ENCODE measurements at places on chromosomes 7 and 10.

DNA sequence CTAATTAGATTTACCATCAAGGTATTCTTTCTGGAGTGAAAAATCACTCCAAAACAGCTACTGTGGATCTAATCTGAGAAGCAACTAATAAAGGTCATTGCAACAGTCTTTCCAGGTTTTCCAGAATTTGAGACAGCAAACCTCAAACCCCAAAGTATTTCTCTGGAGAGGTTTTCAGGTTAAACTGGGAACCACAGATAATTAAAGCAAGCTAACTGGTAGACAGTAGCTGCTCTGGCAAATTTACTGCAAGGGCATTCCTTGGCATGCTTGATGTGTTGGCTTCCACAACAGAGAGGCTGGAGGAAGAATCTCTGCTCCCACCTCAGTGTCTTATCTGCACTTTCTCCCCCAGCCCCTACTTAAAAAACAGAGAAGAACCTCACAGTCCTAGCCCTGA lies 140.0 kb upstream of the NRBF2 start:
- no peak for DNase-seq

- DNase-seq = no peak
Measured at GRCh38 chr10:10132009-10132408, 885.7 kb upstream of the CELF2 start.

GRCh38 chr10:115065801-115066200 lies 27.4 kb upstream of the ATRNL1 start:
- no peak for DNase-seq

- no peak for DNase-seq
Measured at GRCh38 chr10:1163204-1163660, 107.0 kb downstream of the WDR37 start.

DNA sequence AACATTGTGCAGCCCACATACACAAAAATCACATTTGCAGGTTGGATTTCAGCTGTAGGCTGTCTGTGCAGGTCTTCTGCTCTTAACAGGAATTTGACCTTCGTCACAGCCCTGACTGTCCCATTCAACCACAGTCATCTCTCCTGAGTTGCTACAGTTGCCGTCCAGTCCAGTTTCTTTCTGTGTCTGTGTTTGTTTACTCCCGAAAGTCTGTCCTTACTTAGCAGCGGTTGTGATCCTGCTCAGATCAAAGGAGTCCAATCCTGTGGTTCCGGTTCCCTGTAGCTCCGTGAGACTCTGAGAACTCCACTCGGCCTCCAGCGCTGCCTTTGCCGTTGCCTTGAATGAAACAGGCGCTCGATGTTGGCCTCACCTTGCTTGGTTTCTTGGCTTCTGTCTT lies 111.6 kb upstream of the GATA3 start:
- DNase-seq = no peak

GRCh38 chr10:101892782-101893391 lies 49.3 kb upstream of the KCNIP2 start:
- no peak for DNase-seq

DNA sequence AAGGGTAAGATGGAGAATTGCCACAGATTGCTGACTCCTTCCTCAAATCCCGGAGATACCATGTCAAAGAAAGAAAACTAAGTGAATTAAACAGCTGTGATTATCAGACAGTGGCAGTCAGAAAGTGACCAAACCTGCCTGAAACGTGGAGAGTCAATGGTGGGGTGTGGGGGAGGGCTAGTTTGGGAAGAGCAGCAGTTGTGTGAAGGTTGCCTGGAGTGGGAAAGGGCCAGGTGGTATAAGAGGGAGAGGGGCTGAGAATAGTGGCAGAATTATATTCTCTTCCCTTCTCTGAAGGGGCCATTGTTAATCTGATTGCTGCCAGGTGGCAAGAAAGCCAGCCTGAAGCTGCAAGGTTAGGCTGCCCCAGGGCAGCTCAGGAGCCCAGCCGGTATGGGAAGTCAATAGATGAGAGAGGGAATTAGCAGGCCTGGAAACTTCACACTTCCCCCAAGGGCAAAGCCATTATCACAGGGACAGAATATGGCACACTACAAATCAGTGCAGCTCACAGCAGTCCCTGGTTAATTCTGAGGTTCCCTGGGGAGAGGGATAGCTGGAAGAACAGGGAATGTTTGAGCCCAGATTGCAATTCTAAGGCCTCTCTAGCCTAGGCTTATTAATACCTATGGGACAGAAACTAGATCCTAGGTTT lies 83.9 kb upstream of the ITGB1 start:
- DNase-seq = no peak

GRCh38 chr7:151936207-151936606 lies 20.0 kb upstream of the GALNTL5 start:
- no peak for DNase-seq

DNA sequence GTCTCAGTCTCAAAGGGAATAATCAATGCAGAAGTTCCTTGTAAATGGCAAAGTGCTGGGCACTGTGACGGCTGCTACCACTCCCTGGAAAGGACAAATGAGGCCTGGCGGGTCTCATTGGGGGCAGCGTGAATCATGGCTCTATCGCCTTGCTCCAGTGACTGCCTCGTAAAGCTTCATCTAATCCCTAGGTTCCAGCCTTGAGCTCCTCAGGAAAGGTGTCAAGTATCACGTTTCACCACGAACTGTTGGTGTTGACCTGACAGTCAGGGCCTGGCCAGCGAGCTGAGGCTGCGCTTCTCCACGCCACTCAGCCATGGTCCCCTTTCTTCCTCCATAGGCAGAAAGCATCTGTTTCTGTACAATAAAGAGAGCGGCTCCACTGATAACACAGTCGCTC lies 126.7 kb upstream of the ZNF32 start:
- no peak for DNase-seq

- peak; percentile 43 for DNase-seq
Measured at GRCh38 chr7:18495412-18496340, at the start of gene HDAC9. TSS of gene HDAC9 (plus strand) at chr7:18495749. CDS start at chr7:18496303, 554 bp downstream.

DNA sequence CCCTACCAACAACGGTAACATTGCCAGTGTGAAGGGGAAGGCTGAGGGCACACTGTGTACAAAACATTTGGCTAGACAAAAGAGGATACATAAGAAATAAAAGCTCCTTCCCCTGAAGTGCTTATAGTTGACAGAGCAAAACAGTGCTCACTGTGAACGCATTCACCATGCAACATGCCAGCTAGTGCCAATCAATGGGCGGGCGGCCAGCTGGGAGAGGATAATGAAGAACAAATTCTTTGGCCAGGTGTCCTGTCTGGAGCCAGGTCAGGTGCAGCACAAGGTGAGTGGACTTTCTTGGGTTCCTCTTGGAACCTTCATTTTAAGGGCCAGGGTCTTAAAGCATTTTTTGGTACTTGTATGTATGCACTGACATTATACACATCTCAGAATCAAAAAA lies 106.1 kb downstream of the ICA1 start:
- DNase-seq = no peak

- DNase-seq = no peak
Measured at GRCh38 chr10:62946278-62946677, 130.1 kb upstream of the EGR2 start.

DNA sequence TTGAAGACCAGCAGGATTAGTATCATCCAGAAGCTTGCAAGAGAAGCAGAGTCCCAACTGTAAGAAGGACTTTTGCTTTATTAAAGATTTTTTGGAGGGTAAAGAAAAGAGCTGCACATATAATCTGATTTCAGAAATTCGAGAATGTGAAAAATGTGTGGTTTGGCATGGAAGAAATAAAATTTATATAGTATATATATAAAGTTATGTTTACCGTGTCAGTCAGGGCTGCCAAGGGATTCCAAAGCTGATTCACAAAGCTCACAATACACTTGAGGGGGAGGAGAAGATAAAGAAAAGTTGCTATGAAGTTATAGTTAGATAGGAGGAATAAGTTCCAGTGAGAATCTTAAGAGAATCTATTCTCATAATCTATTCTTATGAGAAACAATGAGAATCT lies 231.8 kb upstream of the CACNA2D1 start:
- DNase-seq = no peak

GRCh38 chr10:125089469-125089868 lies 70.9 kb downstream of the CTBP2 start:
- DNase-seq = no peak

GRCh38 chr7:32227746-32228145 lies 157.5 kb upstream of the PDE1C start:
- DNase-seq = no peak

DNA sequence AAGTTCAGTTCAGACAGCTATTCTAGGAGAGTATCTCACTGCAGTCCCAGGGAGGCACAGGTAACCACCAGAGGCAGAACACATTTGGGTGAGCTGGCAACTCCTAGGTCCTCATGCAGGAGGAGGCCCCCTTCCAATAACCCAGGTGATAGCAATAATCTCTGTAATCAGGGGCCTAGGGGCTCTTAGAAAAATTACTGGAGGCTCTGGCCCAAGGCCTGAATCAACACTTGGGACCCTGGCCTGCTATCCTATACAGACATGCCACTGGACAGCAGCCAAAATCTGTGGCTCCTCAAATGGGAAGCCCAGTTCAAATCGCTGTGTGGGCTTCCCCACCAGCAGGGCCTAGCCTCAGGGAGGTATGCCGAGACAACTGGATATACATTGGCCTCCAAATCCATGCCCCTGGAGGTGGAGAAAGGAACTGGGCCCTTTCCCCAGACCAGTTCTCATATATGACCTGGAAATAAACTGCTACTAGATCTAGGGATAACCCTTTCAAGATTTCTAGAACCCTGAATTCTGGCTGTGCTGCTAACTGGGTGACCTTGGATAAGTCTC lies 1.6 kb downstream of the AVPI1 start:
- peak; percentile 36 for DNase-seq

DNA sequence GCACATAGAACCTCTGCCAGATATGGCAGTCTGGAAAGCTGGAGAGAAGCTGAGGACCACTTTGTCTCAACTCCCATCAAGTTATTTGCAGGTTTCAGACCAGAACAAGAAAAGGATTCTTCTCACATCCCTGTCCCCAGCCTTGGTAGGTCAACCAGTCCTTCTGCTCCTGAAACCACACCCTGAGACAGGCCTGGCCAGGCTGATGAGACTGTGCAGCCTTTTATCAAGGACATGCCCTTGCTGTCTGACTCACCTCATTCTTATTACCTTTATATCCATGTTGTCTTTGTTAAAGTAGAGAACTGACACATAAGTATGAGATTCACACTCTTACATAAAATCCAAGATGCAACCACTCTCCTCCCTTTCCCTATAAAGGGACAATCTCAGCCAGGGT lies 354.9 kb downstream of the PLXNA4 start:
- no peak for DNase-seq

GRCh38 chr10:112208292-112208691 lies 24.7 kb upstream of the GPAM start:
- no peak for DNase-seq
